Activated CD8-positive, alpha-beta memory T cell treated with anti-CD3 and anti-CD28 coated beads, Interleukin-2, amount 10 ng/mL, durations not matched to agents 7 days and 5 days (primary cell): ENCODE measurements at places on chromosomes 16 and 17. TPM values are rescaled to one million over a fixed set of nuclear protein-coding genes. Genes with fewer than 3 reads are reported as not detected.
A peak's percentile ranks its signal among the peaks of the same experiment; 100 is the strongest.

DNA sequence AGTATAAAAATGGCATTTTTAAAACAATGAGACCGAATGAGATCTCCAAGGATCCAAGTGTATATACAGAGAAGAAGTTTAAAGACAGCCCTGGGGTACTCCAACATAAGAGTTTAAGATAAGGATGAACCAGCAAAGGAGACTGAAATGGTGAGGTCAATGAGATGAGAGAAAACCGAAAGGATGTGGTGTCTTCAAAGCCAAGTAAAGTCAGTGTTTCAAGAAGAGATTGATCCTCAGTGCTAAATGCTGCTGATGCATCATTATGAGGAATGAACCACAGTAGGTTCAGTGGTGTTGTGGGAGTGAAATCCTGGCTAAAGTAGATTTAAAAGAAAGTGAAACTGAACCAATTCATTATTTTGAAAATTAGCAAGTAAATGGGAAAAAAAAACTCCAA is 38.1 kb upstream of the NLK start:
- no peak for DNase-seq
- no peak overlapping the region for H3K27ac ChIP-seq
- no peaks in the 10 kb centered on the region for H3K36me3 ChIP-seq
- peaks cover 5% of the 10 kb centered on the region for H3K27me3 ChIP-seq

DNA sequence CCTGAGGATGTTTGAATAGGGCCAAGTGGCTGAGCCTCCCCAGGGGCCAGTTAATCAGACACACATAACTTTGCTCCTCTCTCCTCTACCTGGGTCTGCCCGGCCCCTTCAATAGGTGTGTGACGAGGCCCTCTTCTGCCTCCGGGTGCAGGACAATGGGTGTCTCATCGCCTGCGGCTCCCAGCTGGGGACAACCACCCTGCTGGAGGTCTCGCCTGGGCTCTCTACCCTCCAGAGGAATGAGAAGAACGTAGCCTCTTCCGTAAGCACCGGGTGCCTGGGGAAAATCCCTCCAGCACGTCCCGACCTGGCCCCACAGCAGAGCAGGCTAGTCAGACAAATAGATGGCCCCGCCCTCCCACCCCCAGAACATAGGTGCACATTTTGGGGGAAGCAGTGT is 16.1 kb upstream of the KIF19 start:
- H3K27me3 ChIP-seq: peaks cover 4% of the 10 kb centered on the region
- no peak overlapping the region for H3K4me3 ChIP-seq
- peaks cover 15% of the 10 kb centered on the region for H3K4me1 ChIP-seq
- no peak for DNase-seq

DNA sequence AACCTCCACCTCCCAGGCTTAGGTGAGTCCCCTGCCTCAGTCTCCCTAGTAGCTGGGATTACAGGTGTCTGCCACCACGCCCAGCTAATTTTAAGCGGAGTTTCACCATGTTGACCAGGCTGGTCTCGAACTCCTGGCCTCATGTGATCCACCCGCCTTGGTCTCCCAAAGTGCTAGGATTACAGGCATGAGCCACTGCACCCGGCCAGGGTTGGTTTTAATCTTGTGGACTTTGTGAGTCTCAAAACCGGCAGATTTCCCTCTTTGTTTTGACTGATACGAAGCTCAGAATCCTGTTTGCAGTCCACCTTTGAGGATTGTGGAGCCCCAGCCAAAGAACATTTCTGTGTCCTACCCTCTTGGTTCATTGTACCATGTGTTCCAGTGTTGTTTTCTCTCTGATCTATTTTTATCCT is 16.4 kb upstream of the CPSF4L start:
- no peaks in the 10 kb centered on the region for H3K4me1 ChIP-seq
- H3K4me3 ChIP-seq: no peak overlapping the region
- H3K27me3 ChIP-seq: peaks cover 2% of the 10 kb centered on the region
- no peaks in the 10 kb centered on the region for H3K36me3 ChIP-seq

DNA sequence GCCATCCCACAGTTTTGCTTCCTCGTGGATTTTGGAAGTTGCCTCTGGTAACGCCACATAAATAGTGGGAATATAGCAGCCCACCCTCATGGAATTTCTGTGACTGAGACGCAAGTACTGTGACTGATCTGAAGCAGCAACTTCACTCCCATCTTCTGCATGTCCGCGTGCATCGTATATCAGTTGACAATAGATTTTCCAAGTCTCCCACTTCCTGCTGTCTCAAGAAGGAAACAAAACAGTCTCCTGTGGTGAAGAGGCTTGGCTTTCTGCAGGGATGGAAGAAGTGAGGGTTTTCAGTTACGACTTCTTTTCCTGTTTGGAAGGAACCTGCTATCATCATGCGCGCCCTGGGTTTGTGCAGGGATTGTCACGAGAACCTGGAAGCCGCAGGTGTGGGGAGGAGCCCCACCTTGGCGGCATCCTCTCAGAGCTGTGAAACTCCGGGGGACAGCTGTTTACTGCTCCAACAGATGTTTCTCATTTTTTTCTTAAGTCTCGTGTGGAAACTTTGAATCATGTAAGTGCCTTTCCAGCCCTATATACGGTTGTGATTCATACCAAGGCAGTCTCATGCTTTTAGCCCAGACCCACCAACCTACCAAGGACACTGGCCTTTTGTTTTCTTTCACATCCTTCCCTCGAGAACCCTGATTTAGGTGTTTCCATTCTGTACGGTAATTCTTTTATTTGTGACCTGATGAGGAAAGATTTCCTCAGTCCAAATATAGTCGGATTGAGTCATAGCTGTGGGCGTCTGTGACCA is 57.5 kb downstream of the WIPI1 start:
- DNase-seq: no peak
- no peak overlapping the region for H3K4me3 ChIP-seq
- H3K36me3 ChIP-seq: peaks cover 38% of the 10 kb centered on the region
- H3K27ac ChIP-seq: peak overlapping the region; percentile 44
- H3K27me3 ChIP-seq: no peaks in the 10 kb centered on the region

Gene KRTAP4-3
- total RNA-seq: not detected

- H3K4me3 ChIP-seq: no peak overlapping the region
- no peaks in the 10 kb centered on the region for H3K4me1 ChIP-seq
- peaks cover 6% of the 10 kb centered on the region for H3K27me3 ChIP-seq
- H3K36me3 ChIP-seq: no peaks in the 10 kb centered on the region
Observed at GRCh38 chr17:6279659-6280058, 155.3 kb downstream of the AIPL1 start.

DNA sequence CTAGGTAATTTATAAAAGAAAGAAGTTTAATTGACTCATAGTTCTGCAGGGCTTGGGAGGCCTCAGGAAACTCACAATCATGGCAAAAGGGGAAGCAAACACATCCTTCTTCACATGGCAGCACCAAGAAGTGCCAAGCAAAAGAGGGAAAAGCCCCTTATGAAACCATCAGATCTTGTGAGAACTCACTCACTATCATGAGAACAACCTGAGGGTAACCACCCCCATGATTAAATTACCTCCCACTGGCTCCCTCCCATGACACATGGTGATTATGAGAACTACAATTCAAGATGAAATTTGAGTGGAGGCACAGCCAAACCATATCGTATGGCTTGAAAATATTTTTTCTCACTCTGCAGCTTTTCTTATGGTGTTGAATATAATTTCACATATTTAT is 151.7 kb downstream of the ANKFN1 start:
- H3K36me3 ChIP-seq: no peaks in the 10 kb centered on the region
- no peaks in the 10 kb centered on the region for H3K4me1 ChIP-seq
- peaks cover 19% of the 10 kb centered on the region for H3K27me3 ChIP-seq
- DNase-seq: no peak
- no peak overlapping the region for H3K27ac ChIP-seq

Gene EVPLL
- not detected for total RNA-seq

Gene CCDC144A
- 0.56 TPM for total RNA-seq

Gene KRTAP4-16
- total RNA-seq: not detected

Gene OTOA
- 0.38 TPM for total RNA-seq

Gene CES1
- 0.49 TPM for total RNA-seq

DNA sequence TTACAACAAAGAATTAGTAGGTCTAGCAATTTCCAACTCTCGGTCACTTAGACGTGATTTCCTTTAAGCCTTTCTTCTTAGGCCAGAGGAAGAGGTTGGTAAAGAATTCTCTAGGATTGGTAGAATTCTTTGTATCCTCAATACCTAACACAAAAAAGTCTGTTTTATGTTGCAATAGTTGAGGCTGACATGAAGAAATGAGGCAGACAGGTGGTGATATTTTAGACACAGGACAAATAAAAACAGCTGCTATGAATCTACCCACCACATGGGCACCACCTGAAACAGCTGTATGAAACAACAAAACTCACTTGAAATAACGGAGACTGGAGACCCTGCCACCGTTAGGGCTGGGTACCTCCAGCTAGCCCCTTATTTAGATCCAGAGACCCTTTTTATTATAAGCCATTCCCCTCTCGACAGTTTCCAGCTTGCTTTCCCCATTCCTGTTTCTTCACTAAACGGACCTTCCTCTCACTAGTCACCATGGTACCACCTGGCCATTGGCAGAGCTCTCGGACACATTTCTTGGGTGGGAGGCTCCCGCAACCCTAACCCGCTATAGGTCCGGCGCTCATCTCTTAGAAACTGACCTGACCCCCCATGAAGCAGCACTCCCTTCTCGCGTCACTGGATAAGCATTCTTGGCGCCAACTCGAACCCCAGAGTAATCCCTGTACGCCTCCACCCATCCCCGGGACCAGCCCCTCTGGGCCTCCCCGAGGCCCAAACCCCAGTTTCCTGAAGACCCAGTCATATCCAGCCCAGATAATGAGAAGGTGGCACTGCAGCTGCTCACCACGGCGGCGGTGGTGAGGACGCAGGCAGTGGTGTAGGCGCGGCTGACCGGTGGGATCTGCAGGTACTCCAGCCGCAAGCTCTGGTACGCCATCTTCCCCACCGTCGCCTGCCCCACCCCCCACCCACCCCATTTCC is at the start of gene DERL2:
DERL2 (minus strand) TSS at position 909 of the 936 bp plus-strand sequence; CDS start at position 892, 17 bp downstream.
- DNase-seq: no peak
- peak within 1 kb of the TSS; percentile 99 for H3K27ac ChIP-seq
- H3K4me1 ChIP-seq: peaks cover 53% of the 10 kb centered on the region

- no peaks in the 10 kb centered on the region for H3K27me3 ChIP-seq
- H3K36me3 ChIP-seq: peaks cover 46% of the 10 kb centered on the region
- no peak for DNase-seq
- no peak overlapping the region for H3K4me3 ChIP-seq
Observed at GRCh38 chr16:80794071-80794470, 10.3 kb downstream of the CDYL2 start.

Gene TMEM114
- not detected for total RNA-seq

DNA sequence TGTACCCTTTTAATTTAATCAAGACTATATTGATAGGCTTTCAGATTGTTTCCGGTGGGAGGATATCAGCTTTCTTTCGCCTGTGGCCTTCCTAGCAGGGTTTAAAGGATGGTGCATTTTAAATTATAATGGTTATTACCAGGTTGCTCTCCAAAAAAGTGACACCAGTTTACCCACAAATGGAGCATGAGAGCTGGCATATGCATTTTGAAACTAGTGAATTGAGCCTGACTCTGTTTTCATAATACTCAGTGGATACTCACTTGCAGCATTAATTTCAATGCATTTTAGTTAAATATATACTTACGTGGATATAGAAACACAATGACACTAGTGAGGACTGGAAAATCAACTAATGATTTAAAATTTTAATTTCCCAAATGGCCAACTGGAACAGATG is 5.8 kb downstream of the MYL4 start:
- H3K27ac ChIP-seq: no peak overlapping the region
- peaks cover 42% of the 10 kb centered on the region for H3K4me1 ChIP-seq
- peaks cover 5% of the 10 kb centered on the region for H3K27me3 ChIP-seq
- no peaks in the 10 kb centered on the region for H3K36me3 ChIP-seq
- DNase-seq: no peak

DNA sequence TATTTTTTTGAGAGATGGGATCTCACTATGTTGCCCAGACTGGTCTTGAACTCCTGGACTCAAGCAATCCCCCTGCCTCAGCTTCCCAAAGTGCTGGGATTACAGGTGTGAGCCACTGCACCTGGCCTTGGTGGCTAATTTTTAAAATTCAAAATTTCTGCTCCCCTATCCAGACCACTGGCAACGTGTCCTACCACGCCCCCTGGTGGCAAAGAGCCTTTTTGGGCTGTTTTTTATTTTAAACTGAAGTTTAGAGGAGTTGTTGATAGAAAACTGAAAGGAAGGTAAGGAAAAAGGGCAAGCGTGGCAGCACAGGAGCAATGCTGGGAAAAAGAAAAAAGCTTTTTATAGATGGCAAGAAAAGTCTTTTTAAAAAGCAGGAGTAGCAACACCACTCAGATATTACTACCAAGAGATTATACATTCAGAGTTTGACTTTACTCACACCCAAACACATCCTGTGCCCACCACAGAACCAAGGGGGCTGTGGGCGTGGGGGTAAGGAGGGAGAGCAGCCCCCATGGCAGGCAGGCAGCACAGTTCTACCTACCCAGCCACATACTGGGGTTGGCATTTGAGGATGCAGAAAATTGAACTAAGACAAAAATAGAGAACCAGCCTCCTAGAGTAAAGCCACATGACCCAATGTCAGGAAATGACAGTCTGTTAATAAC is 4.2 kb upstream of the MXRA7 start:
- H3K36me3 ChIP-seq: peaks cover 56% of the 10 kb centered on the region
- peaks cover 56% of the 10 kb centered on the region for H3K4me1 ChIP-seq
- no peaks in the 10 kb centered on the region for H3K27me3 ChIP-seq
- H3K27ac ChIP-seq: peak overlapping the region; percentile 94
- peak; percentile 86 for DNase-seq

DNA sequence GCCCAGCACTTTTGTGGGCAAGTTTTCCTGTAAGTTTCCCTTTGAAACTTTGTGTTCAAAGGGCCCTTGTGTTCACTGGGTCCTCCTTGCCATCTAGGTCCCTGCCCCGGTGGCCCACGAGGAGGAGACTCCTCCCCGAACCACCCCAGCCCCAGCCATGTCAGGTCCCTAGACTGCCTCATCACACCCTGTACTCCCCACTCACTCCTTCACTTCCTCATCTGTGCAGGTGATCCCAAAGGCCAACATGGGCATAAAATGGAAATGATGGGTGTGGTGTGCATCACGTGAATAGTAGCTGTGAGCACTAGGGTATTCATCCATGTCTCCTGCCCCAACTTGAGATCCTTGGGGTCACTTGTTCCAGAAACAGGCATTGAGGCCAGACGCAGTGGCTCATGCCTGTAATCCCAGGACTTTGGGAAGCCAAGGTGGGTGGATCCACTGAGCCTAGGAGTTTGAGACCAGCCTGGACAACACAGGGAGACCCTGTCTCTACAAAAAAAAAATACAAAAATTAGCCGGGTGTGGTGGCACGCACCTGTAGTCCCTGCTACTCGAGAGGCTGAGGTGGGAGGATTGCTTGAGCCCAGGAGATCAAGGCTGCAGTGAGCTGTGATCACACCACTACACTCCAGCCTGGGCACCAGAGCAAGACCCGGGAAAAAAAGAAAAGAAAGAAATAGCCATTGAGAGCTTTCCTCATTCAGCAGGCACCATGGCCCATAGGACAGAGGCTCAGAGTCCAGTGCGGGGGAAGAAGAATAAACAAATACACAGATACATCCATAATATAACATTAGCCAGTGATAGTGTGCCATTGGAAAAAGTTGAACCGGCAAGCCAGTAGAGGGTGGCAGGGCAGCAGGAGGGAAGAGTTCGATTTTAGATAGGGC is 74.5 kb downstream of the KATNIP start:
- no peak overlapping the region for H3K4me3 ChIP-seq
- no peak for DNase-seq
- H3K36me3 ChIP-seq: no peaks in the 10 kb centered on the region
- no peaks in the 10 kb centered on the region for H3K27me3 ChIP-seq
- no peaks in the 10 kb centered on the region for H3K4me1 ChIP-seq
- no peak overlapping the region for H3K27ac ChIP-seq
